Gastrocnemius medialis (tissue), 4 donors: ENCODE measurements at places on chromosomes 11 and 22. TPM values are rescaled to one million over a fixed set of nuclear protein-coding genes. Genes with fewer than 3 reads are reported as not detected.

The PGA4 gene
- not detected for total RNA-seq

The GPHA2 gene
- total RNA-seq: not detected

The OR52D1 gene
- total RNA-seq: not detected

GRCh38 chr11:75435571-75435925, 2.5 kb upstream of the KLHL35 start:
- no peaks in the 10 kb centered on the region for H3K36me3 ChIP-seq
- H3K27ac ChIP-seq: no peak overlapping the region
- no peak for DNase-seq
- peaks cover 27% of the 10 kb centered on the region for H3K27me3 ChIP-seq
- peaks cover 3% of the 10 kb centered on the region for H3K4me1 ChIP-seq
